ENCODE measurements at places on chromosomes 16 and 17. TPM values are rescaled to one million over a fixed set of nuclear protein-coding genes. Genes with fewer than 3 reads are reported as not detected.

WSCD1 gene
- total RNA-seq, result 0.74 TPM

DNA sequence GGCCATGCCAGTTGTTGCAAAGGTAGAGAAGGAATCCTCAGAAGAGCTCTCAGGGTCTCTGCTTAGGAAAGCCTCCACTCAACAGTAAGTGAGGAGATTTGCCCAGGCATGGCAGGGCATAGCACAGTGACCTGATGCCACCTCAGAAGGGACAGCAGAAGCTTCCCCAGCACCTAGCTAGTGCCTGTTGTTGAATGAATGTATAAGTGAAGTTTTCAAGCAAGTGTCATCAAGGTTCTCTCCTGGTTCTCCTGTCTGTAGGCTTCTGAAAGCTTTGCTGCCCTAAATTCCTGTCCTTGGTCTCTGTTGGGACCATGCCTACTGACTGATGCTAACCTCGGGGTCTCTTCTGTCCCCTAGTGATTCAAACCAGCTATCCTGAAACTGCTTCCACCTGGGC, 114.9 kb upstream of the TBX2 start:
- DNase-seq, result no peak

GRCh38 chr16:81462683-81463082, 18.1 kb downstream of the CMIP start:
- DNase-seq, result no peak

DNA sequence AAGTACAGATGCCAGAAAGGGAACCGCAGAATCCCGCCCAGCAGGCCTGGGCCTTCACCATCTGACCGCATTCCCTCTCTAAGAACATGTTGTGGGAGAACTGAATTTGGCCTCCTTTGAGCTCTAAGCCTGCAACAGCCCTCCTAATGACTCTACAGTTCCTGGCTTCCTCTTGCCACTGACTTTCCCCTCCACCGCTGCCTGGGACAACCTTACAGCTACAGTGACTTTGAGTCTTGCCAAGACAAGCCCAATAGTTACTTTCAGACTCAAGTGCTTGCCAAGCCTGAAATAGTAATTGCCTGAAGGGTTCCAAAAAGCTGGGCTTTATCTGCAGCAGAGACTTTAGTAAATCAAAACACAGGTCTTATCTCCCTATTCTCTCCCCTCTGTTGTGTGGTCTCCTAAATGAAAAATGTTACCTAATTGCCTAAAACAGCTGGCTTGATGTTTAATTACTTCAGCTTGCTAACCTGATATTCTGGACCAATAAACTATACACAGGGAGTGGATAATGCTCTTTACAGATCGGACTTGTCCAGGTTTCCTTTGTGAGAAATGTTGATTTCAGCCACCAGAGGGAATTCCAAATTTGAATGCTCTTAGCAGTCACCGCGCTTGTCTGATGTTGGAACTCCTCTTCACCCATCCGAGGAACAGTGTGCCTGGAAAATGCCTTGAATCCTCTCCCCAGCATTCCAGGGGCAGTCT, 85.1 kb upstream of the TBX2 start:
- no peak for DNase-seq
